AG09319 (cell line): ENCODE measurements at places on chromosomes 11 and 22.
A peak's percentile ranks its signal among the peaks of the same experiment; 100 is the strongest.

GRCh38 chr11:104830508-104830907, 67.8 kb downstream of the CASP12 start:
- no peak for DNase-seq

DNA sequence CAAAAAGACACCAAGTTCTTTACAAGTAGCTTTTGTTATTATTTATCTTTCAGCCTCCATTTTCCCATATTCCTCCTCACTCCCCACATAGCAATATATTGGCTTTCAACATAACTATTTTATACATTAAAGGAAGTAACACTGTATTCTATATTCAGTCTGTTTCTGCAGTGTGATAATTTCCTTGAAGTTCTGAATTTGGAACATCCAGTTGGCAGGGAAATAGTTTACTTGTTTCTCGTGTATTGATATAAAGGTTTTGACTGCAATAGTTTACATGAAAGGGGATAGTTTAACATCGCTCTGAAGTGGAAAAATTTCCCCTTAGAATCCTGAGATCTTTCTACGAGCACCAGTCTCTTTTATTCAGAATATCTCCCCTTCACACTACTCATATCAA, 341.5 kb upstream of the ANO3 start:
- DNase-seq = no peak

DNA sequence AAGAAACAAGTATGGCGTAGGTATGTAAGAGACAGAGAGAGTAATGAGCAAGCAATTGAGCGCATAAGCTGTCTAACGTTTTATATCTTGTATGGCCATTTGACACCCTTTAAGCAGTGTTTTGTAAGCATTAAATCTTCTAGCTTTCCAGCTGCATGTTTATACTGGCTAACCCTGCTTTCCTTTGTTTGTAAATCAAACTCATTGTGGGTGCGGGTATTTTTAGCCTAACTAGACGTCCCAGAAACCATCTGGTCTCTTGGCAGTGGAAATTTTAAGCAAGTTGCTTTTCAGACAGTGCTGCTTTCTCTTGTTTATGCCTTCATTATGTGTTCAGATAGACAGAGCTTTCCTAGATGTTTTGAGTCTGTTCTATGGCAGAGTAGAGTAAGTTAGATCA, 73.5 kb downstream of the RNF169 start:
- peak; percentile 52 for DNase-seq

DNA sequence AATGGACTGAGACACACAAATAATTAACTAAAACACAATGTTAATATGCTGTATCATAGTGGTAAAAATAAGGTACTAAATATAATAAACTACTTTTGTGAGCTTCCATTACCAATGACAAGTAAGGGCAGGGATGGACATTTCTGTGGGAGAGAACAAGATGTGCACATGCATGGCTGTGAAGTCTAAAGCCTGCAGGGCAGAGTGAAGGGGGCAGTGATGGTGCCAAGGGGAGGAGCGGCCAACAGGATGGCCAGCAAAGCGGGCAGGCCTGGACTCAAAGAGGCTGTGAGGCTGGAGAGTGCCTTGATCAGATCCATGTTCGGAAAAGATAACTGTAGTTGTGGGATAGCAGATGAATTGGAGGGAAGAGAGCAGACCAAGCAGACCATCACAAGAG, 12.5 kb downstream of the DESI1 start:
- DNase-seq = no peak

DNA sequence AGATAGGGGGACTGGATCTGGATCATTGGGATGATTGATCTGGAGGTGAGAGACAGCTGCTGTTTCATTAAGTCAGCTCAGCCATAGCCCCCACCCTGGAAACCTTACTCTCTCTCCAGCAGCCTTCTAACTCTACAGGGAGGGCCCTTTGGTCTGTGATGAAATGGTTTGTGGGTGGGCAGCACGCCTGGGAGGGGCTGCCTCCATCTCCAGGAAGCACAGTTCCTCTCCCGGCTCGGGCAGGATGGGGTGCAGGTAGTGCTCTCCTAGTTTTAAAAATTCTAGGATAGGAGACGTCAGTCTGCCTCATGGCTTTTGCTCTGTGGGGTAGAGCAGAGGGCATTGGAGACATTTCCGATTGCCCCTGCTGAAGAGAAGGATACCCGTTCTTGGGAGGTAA, 89.7 kb downstream of the CEP164 start:
- DNase-seq = no peak

GRCh38 chr22:43001271-43002201, 13.4 kb downstream of the PACSIN2 start:
- DNase-seq = no peak

- no peak for DNase-seq
Measured at GRCh38 chr22:28574159-28574788, 105.4 kb downstream of the TTC28 start.

- no peak for DNase-seq
Measured at GRCh38 chr11:112649856-112650255, 311.4 kb upstream of the NCAM1 start.

DNA sequence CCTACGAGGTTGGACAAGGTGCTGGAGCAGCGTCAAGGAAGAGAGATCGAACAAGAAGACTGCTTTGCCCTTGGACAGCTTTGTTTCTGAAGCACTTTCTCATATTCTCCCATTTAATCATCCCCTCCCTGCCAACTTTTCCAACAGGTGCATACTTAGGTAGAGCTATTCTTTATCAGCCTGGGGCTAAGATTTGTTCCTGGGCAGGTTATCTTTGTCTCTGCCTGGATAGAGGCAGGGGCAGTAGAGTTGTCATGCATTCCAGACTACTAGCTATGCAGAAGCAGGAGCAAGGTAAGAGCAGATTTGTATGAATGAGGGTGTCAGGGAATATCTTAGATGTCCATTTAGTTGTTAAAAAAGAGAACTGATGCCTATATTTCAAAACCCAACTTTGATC, 82.3 kb downstream of the PTPRJ start:
- no peak for DNase-seq

DNA sequence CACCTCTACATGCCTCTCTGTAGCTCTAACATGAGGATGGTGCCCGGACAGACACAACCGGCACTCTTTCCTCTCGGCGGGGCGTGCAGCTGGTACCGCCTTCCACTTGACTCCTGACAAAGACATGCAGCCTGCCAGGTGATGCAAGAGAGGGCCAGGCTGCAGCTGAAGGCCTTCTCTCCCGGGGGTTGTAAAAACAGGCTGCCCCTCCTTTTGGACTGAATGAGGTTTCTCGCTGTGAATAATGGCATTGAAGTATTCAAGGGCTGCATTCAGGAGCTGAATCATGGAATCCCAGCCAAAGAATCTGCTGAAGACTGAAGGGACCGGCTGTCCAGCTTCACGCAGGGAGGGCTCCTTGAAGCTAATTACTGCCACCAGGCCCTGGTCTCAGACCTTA, 110.9 kb downstream of the GALNT18 start:
- no peak for DNase-seq

DNA sequence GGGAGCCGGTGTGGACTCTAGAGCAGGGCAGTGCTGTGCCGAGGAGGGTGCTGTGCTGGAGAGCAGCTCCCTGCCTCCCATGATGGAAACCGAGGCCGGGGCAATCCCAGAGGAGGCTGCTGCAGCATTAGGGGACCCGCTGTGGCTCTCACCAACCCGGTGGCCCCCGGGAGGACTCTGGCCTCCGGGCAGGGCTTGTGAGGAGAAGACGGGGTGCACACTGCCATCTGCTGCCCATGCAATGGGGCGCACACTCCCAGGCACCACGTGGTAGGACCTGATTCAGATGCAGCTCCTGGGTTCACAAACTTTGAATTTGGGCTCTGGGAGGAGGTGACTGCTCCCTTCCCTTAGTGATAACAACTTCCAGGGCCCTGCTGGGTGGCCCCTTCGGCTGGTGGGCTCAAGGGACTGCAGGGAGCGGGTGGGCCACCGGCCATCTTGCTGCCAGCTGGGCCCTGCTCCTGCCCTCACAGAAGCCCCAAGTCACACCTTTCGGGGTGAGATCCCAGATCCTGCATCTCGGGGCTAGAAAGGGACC, 93.8 kb upstream of the FGF3 start:
- DNase-seq = no peak

DNA sequence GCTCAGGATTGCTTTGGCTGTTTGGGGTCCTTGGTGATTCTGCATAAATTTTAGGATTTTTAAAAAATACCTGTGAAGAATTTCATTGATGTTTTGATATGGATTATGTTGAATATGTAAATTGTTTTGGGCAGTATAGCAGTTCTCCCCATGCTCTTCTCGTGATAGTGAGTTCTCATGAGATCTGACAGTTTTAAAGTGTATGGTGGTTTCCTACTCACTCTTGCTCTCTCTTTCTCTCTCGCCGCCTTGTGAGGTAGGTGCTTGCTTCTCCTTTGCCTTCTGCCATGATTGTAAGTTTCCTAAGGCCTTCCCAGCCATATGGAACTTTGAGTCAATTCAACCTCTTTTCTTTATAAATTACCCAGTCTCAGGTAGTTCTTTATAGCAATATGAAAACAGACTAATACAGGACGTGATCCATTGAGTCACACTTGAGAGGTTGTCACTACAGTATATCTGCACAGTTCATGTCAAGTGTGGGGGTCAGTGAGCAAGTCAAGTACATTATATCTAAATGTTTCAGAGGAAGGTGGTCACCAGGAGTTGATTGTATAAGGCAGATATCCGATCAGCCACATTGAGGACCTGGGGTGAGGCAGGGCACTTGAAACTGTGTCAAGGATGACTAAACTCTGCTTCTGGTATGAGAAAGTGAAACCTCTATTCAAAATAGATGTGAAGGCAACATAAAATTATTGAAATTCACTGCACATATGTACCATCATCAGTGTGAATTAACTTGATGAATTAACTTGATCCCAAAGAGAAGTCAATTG, 70.7 kb upstream of the CCDC179 start:
- no peak for DNase-seq

DNA sequence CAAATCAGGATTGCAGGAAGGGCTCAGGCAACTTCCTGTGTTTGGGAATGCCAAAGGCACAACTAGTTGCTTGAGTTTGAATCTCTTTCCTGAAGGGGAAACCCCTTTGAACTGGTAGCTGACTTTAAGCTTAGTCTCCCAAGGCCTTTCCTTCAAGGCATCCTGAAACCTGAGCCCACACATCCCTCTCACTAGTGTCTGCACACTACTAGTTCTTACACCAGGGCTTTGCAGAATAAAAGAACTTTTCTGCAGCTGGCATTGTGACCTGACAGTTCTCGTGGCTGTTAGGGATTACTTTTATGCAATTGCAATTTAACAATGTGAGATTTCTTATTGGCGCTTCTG, 95.4 kb downstream of the EXT2 start:
- no peak for DNase-seq

- no peak for DNase-seq
Measured at GRCh38 chr11:68680541-68681231, 3.7 kb upstream of the GAL start.

DNA sequence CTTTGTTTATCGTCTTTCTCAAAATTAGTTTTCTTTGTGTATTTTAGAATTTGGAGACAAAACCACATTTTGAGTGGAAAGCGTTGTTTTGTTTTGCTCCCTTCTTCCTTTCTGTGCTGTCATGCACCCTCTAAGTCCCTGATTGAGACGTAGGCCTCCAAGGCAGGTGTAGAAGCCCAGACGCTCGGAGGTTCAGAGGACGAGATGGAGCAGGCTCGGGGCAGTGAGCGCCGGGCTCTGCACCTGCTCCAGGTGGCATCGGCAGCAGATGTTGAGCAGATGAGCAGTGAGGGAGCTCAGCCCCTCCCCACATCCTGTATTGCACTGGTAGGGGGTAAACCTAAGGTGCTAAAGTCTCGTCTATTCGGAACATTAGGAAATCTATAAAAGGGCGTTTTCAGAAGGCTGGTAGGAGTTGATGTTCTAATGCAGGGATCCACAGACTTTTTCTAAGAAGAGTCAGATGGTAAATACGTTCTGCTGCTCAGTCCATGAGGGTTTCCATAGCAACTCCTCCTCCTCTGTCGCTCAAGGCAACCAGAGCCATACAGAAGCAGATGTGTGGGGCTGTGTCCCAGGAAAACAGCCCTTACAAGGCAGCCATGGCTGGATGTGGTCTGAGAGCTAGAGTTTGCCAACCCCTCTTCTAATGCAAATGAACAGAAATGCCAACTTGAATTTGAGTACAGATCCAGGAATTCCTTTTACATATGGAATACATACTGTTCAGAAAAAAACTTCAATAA, 724.2 kb downstream of the BRD1 start:
- DNase-seq = no peak

- no peak for DNase-seq
Measured at GRCh38 chr22:30882974-30883533, 85.5 kb downstream of the MORC2 start.

GRCh38 chr22:45977551-45978274, 751 bp upstream of the WNT7B start:
- DNase-seq = no peak
